ENCODE measurements at places on chromosomes 12 and 14.

GRCh38 chr14:34368115-34368970, 93.7 kb downstream of the SPTSSA start:
- no peak for DNase-seq

GRCh38 chr14:102138961-102139285, 774 bp upstream of the WDR20 start:
- DNase-seq = no peak

- no peak for DNase-seq
These were observed 413 bp downstream of the LRP6 start for GRCh38 chr12:12266389-12266872.

DNA sequence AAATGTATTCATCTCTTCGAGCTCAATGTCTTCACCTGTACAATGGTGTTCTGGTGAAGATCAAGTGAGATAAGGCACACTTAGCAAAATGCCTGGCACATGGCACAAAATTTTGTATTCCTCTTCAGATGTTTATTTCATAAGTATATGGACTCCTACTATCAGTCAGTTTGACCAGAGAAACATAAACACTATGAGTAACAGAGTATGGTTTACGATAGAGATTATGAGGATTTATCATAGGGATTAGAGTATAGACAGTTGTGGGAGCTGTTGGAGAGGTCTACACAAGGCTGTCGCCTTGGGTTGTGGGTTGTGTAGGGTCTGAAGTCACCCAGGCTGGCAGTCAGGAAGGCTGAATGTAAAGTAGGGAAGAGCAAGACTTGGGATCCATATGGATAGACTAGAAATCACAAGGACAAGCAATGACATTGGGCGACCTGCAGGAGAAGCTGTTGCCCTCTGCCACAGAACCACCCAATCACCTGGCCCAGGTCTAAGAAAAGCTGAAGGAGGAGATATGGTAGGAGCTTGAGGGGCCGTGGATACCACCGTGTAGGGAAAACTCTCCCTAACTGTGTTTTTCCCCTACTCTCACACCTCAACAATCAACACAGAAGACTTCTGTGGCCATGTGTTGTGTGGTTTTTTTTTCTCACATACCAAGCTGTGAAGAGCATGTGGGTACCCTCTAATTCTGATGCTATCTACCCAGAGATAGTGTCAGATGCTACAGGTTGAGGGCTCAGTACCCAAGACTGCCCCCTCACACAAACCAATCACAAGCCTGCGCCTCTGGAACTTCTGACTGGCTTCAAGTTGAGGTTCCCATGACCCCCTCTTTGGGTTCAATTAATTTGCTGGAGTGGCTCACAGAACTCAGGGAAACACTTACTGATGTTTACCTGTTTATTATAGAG, 27.2 kb upstream of the RESF1 start:
- no peak for DNase-seq

DNA sequence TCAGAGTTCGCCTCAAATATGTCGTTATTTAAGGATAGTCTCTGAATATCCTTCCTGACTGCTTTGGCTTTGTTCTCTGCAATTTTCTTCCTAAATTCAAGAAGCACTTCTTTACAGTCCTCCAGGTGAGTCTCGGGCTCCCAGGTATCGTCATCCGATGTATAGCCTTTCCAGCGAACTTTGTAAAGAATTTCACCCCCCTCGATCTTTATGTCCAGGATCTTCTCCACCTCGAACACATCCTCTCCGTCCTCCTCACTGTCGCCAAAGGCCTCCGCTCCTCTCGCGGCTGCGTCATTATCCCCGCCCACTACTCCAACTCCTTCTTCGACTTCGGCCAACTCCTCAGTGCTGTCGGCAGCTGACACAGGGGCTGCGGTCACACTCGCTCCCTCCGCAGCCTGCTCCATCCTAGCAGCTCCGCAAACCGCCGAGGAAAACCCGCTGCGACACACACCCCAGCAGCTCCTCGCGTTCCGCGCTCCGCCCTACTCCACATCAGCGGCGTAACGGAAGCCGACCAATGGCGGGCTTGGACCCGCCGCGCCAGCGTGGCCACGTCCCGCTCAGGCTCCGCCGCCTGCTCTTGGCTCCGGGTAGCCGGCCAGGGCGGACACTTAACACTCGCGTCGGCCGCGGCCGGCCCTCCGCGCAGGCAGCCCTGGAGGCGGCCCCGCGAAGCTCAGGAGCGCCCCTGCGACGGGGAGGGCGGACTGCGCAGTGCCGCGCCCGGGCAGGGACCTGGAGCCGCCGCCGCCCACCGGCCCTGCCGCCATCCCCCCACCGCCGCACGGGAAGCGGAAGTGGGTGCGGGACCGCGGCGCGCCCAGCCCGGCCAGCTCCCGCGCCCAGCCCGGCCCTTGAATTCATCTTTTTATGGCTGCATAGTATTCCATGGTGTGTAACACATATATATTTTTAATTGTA, 4.1 kb downstream of the CD163L1 start:
- DNase-seq = peak; percentile 32

DNA sequence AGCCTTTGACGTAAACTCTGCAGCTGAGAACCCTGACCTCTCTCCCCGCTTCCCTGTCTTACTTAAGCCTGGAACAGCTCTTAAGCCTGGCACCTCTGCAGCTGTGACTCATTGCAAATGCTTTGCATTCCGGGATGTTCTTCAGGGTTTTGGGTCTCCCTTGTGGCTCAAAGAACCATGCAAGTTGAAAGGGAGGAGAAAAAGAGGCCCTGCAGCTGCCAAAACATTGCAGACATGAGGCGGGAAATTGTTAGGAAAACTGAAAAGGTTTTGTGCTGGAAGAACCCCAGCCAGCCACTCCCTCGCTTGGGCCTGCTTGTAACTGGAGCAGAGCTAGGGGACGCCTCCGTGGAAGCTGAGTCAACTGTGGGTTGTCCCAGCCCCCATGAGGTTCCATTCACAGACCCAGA, 60.2 kb upstream of the FERMT2 start:
- no peak for DNase-seq

DNA sequence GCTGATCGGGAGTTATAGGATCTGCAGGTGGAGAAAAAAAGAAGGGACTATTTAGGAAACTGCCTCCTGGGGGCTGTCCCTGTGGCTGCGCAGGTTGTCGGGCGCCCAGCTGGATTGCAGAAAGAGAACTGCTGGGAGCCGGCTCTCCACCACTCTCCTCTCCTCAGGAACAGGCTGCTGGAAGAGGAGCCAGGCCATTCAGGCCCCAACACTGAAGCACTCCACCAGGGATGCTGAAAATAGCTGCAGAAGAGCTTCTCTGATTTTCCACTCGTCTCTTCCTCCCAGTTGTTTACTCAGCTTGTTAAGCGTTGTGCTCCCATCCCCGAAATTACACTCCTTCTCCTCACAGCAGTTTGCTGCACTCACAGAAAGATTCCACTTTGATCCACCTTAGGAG, 347.3 kb downstream of the GLT1D1 start:
- DNase-seq = no peak

DNA sequence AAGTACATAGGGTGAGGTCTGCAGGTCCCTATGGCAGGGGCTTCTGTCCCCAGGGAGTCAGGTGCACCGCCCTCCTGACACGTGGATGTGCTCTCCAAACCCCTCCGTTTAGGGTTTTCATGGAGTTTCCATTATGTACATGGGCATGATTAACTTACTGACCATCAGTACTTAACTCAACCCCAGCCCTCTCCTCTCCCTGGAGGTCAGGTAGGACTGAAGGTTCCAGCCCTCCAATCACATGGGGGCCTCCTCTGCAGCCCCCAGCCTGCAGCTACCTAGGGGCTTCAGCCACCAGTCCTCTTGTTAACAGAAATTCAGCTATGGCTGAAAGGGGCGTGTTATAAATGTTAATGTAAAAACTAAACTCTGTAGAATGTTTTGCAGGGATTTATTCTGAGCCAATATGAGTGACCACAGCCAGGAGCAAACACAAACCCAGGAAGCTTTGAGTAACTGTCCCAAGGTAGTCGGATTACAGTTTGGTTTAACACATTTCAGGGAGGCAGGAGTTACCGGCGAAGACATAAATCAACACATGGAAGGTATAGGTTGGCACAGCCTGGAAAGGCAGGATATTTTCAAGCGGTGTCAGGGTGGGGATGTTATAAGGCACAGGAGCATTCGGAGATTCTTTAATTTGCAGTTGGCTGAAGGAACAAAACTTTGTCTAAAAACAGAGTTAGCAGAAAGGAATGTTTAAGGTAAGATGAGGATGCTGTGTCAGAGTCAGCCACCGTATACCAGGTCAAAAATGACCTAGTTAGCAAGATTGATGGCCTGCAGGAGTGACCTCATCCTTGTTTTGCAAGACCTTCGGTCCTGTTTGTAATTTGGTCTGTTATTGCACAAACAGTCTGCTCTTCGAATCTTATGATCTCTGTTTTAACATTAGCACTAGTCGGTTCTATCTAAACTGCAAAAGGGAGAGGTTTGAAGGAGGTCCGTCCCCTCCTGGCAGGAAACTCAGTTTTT, 75.2 kb downstream of the TNFAIP2 start:
- DNase-seq = no peak

DNA sequence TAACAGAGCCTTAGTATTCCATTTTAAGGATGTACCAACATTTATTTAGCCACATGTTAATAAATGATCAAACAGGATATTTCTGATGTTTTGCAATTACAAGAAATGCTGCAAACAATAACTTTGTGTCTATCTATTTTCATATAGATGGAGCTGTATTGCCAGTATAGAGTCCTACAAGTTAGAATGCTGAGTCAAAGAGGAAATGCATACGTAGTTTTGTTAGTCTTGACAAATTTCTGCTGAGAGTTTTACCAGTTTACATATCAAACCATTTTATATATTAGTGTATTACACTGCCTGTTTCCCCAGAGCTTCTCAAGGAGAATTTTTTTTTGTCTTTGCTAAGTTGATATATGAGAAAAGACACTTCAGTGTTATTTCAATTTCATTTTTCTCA, 541.7 kb downstream of the SLC16A7 start:
- no peak for DNase-seq

GRCh38 chr14:85057221-85057620, 472.7 kb upstream of the FLRT2 start:
- DNase-seq = no peak

GRCh38 chr14:100165376-100165775, 5.9 kb upstream of the DEGS2 start:
- DNase-seq = no peak

DNA sequence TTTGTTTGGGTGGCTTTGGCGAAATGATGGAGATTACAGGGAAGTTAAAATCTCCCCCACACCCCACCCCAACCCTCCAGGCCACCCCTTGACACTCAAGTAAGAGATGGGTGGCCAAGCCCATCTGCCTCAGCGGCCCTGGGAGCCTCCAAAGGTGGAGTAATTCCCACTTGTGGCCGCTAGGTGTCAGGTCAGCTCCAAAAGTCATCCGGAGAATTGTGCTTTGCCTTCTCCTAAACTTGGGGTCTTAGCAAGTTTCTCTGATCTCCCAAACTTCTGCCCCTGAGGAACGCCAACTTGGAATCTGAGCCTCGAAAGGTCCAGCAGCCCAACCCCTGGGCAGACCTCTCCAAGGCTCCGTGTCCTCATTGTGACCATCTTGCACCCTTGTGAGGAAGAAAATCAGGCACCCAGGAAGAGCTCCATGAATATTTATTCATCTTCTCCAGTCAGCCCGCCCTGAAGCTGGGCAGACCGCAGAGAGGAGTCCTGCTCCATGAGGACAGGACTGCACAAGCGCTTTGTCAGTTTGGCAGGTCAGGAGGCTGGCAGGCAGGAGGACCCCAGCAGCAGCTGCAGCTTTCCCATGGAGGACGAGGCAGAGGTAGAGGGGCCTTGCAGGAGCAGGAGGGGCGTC, 46.7 kb downstream of the LRRC74A start:
- peak; percentile 59 for DNase-seq

DNA sequence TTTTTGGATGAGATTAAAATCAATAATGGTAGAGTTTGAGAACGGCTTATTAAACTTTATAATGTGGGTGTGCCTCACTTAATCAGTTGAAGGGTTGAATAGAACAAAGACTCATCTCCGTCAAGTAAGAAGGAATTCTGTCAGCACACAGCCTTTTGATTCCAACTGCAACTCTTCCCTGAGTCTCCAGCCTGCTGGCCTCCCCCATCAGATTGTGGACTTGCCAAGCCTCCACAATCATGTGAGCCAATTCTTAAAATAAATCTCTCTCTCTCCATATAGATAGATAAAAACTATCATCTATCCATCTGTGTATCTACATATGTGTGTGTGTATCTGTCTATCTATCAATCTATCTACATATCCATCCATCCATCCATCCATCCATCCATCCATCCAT, 127.4 kb upstream of the BTG1 start:
- DNase-seq = no peak

DNA sequence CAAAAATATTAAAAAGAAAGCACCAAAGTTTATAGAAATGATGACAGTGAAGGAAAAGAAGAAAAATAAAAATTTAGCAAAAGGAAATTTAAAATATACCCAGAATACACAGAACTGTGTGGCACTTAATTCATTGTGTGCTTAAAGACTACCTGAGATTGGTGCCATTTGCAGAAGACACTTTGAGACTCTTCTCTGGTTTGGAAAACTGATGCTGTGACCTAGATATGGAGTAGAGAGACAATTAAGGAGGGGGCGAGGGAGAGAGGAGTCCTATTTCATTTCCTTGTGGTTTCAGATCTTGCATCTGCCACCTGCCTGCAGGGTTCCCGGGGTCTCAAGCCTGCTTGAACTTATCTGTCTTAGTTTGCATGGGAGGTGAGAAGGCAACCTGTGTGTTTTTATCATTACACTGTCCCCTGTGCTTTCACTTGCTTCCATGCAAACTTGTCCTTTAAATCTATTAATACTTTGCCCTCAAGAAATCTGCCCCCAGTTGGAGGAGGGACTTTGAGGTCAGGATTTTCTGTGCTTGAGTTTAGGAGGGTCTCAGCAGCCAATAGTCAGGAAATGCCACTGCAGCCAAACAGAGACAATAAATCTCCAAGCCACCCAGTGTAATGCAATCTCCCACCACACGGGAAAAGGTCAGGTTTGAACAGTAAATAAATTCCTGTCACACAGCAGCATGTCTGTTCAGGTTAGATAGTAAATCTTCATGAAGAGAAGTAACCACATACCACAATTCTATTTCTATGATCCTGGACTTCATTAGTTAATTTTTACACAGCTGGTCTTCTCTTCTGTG, 119.4 kb downstream of the CAND1 start:
- no peak for DNase-seq

- no peak for DNase-seq
These were observed 5.0 kb upstream of the RAPGEF3 start for GRCh38 chr12:47763481-47764346.

DNA sequence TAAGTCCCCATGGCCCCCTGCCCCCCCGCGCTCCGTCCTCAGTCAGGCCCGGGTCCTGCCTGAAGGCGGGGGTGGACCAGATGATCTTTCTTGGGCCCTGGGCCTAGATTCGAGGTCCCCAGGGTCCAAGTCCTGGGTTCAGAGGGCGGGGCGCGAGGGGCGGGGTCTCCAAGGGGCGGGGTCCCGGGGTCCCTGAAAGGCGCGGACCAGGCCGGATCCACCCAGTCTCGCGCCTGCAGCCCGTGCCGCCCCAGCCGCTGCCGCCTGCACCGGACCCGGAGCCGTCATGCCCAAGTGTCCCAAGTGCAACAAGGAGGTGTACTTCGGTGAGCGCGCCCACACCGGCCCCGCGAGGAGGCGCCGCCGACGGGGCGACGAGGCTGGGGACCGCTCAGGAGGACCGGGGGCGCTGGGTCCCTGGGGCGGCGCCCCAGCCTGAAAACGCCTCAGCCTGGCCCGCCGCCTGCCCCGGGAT, 325 bp downstream of the CRIP1 start:
- DNase-seq = no peak

Measured in stimulated activated CD4-positive, alpha-beta T cell treated with anti-CD3 and anti-CD28 coated beads, Interleukin-1b, Interleukin-23, amount 100 ng/mL, for 48 hours (primary cell).